NCI-H1436 (cell line): ENCODE measurements at places on chromosomes 7 and 10.

DNA sequence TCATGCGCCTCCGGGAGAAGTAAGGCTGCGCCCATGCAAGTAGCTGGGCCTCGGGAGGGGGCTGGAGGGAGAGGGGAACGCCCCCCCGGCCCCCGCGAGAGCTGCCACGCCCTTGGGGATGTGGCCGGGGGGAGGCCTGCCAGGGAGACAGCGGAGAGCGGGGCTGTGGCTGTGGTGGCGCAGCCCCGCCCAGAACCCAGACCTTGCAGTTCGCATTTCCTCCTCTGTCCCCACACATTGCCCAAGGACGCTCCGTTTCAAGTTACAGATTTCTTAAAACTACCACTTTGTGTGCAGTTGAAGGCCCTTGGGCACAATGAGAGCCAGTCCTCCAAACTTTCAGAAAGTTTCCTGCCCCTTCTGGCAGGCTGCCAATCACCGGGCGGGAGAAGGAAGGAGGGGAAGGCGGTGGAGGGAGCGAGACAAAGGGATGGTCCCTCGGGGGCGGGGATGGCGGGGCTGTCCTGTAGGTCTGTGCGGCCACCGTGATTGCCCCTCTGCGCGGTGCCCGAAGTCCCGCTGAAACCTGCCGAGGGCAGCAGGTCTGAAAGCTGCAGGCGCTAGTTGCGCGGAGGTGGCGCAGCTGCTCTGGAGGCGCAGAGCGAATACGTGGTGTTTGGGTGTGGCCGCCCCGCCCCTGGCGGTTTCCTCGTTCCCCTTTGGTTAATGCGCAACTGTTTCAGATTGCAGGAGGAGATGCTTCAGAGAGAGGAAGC is 2.1 kb downstream of the VIM start:
- DNase-seq: peak; percentile 1

- no peak for DNase-seq
These were observed 6.9 kb downstream of the WNT8B start for GRCh38 chr10:100469756-100470155.

GRCh38 chr7:20597339-20597738 is 18.1 kb upstream of the ABCB5 start:
- no peak for DNase-seq

DNA sequence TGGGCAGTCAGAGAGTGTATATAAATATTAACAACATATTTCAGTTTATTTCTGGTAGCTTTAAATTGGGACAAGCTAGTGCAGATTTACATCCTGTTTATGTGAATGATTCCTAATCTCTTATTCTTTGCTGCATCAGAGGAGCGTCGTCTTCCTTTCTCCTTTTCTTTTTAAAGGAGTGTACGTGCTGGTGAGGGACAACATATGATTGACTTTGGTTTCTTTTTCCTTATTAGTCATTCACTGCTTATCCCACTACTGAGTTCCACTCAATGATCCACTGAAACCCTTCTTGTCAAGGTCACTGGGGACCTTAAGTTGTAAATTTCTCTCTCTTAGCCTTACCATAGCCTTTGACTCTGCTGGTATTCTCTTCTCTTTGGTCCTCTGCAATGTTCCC is 116.3 kb downstream of the EXOC4 start:
- DNase-seq: no peak

GRCh38 chr7:14147532-14147931 is 158.1 kb upstream of the ETV1 start:
- DNase-seq: no peak

DNA sequence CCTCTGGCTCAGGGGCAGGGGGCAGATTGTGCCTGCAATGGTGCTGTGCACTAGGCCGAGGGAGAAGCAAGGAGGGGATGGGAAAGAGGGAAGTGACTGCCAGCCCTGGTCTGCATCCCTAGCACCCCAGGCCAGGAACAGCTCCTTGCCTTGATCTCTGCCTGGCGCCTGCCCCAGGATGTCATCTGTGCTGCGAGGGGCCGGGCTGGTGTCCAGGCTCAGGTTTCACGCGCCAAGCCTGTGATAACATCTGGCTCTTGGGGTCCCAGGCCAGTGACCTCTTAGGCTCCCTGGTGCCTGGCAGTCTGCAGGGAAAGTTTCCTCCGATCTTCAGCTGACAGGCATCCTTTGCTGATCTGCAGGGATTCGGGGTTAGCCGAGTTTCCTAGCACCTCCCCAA is 193.5 kb upstream of the GPR26 start:
- no peak for DNase-seq

GRCh38 chr10:110153396-110153795 is 54.0 kb upstream of the MXI1 start:
- no peak for DNase-seq
